ENCODE measurements at places on chromosomes 12 and 14.

DNA sequence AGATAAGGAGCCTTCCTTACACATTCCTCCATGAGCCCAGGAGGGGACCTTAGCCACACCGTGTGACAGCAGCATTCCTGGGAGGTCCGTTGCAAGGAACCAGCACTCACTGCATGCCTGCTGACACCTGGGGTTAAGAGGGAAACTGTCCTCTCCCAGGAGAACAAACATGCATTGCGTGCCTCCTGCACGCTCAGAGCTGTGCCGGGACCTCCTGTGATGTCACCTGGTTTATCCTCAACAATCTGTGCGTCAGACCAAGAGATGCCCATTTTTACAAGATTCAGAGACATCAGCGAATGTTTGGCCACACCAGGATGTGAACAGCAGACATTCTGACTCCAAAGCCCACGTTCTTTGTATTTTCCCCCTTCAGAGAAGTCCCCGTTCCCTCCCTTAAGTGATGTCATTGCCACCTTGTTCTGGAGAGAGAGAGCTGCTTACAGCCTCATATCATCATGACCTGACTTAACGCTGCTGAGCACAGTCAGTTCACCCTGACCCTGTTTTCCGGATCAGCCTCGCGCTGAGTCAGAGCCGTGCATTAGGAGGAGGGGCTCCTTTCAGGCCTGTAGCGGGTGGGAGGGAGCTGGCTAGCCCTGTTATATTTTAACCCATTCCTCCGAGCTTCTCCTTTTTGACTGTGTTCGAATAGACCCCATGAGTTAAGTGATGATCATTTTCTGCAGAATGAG is 36.2 kb downstream of the TMEM120B start:
- DNase-seq, result no peak

- no peak for DNase-seq
Measured at GRCh38 chr12:8687846-8688601, 9.8 kb upstream of the RIMKLB start.

DNA sequence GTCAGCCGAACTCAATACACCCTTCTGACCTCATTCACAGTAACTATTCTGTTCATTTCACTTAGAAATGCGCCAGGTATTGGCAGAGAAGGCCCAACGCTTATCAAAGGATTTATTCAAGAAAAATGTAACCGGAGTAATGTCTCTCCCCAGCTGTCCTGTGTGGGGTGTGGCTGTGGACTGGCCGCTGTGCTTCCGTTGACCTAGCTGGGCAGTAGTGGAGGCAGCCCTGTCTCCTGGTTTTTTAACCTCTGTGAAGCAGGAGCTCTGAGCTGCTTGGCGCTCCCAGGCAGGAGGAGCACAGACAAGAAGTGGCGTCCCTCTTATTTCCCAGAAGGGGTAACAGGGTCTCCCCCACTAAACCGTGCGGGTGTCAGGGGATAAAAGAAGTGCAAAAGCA is 85.2 kb downstream of the ESR2 start:
- DNase-seq, result no peak

GRCh38 chr14:57046175-57046574 is 222.5 kb downstream of the EXOC5 start:
- DNase-seq, result no peak

DNA sequence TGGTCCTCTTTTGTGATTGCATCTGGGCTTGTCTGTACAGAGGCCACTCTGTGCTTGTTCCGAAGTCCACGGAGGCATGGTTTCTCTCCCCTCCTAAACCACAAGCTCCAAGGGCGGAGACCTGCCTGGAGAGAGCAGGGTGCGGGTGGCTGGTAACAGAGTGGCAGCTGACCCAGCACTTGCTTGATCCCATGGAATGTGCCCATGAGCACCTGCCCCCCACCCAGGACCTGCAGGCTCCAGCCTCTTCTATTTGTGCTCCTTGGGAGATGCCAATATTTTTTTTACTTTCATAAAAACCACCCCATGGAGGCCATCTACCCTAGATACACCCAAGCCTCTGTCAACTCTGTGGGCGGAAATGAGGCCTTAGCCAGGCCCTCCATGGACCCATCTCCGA is 104.7 kb downstream of the PRMT8 start:
- DNase-seq, result no peak

DNA sequence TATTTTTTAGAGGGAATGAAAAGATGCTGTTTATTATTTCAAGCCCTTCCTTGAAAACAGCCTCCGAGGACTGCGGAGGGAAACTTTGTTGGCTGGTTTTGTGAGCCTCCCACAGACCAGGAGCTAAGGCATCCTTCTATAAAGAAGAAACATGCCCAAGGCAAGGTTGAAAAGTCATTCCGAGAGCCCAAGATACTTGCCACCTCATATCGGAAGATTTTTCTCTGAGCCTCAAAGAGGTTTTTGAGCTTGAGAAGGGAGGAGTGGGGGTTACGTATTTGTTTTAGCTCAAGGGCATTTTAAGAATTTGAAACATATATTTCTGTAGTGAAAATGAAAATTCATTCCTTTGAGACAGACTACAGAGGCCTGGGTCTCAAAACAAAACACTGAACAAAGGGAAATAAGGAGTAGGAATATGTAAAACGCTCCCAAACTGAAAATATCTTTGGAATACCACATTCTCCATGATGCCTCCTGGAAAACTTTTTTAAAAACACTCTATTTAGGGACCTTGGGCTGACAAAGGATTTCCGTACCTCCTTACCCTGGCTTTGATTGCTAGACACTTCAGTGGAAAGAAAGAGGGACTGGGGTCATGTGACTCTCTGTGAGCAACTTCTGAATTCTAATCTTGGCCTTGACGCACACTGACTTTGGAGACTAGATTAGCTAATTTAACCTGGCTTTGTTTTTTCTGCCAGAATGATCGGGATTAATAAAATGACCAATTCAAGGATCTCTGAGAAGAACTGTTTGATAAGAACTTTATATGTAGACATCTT is 180.9 kb downstream of the SRGAP1 start:
- DNase-seq, result no peak

GRCh38 chr14:38710881-38711280 is 392.2 kb downstream of the SEC23A start:
- DNase-seq, result no peak

DNA sequence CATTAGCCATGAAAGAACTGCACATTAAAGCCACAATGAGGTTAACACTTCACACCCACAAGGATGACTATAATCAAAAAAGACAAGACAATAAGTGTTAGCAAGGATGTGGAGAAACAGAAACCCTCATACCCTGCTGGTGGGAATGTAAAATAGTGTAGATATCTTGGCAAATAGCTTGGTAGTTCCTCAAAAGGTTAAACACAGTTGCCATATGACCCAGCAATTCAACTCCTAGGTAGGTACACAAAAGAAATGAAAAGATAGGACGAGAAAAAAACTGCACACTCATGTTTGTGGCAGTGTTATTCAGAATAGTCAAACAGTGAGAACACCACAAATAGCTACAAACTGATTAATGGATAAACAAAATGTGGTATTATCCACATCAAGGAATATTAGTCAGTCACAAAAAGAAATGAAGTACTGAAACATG is 93.5 kb downstream of the ATXN2 start:
- DNase-seq, result no peak

DNA sequence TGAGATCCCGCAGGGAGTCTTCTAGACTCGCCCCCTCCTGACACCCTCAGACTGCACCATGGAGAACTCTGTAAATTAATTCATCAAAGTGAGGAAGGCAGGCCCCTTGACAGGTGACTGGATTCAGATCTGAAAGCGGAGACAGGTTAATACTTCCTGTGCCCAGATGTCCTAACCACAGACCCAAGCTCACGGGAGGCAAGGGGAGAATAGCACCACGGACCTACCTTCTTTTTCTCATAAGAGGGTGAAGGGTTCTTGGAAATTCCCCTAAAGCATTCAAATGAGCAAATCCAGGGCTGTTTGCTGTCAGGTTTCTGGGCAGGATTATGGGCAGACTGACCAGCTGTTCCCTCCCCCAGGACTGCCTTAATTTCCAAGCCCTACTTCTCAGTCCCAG is 170.0 kb downstream of the ZFP36L1 start:
- DNase-seq, result no peak

DNA sequence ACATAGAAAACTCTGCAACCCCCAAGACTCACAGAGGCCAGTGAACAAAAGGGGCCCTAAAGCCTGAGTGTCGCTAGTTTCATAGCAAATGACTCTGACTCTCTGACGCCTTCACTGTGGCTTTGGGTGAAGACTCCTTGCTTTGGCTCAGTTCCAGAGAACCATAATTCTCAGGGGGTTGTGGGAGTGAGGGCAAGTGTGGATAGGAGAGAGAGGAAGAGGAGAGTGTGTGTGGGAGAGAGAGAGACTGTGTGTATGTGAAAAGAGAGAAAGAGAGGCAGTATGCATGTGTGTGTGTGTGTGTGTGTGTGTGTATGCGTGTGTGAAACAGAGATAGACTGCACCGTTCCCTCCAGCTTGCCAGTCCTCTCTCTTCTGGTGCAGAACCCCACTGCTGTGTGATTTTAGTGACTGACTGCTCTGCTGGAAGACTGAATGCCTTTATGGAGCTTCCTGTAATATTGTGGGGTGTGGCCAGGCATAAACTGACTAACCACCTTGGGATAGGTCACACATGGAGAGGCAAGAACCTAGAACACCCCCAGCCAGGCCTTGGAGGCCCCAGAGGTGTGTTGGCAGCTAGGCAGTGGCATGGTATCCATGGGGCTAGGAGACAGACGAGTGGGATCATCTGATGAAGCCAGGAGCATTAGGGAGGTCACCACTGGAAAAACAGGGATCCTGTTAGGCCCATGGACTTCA is 45.9 kb upstream of the STXBP6 start:
- DNase-seq, result no peak

GRCh38 chr12:47021298-47021697 is 58.1 kb upstream of the PCED1B start:
- DNase-seq, result no peak

GRCh38 chr14:87081004-87081403 is 912.0 kb downstream of the GALC start:
- no peak for DNase-seq

DNA sequence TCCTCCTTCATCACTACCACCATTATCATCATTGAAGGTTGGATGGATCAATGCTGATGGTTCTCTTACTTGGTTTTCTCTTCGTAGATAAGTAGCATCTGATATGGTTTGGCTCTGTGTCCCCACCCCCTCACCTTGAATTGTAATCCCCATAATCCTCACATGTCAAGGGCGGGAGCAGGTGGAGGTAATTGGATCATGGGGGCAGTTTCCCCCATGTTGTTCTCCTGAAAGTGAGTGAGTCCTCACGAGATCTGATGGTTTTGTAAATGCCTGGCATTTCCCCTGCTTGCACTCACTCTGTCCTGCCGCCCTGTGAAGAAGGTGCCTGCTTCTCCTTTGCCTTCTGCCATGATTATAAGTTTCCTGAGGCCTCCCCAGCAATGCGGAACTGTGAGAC is 172.4 kb upstream of the PWP1 start:
- DNase-seq, result no peak

- DNase-seq, result no peak
Measured at GRCh38 chr12:91774434-91774921, 371.2 kb downstream of the BTG1 start.

DNA sequence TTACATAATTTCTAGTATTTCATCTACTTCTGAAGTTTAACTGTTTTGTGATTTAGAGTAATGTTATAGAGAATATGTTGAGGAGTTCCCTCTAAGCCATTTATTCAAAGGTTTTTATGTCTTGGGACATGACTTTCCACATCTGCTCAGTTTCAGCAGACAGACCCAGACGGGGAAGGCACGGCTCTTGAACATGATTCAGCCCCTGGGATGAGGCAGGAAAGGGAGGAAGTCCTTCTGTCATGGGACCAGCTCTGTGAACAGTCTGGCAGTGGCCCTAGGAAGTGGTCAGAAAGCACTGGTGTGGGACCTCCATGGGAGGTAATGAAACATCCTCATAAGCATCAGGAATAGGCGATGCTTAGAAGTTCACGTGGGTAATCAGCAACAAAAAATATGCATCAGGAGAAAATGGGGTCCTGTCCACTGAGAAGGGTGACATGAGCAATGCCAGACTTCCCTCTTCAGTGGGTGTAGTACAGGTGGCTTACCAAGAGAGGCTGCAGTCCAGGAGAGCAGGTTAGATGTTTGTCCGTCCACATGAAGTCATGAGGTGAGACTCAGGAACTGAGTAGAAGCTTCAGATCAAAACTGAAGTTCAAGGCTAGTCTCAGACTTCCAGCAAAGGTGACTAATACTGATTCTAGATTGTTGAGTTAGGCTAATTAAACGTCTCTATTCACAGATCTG is 248.5 kb downstream of the IPO8 start:
- no peak for DNase-seq

GRCh38 chr14:89845346-89845745 is 109.2 kb downstream of the EFCAB11 start:
- DNase-seq, result no peak

DNA sequence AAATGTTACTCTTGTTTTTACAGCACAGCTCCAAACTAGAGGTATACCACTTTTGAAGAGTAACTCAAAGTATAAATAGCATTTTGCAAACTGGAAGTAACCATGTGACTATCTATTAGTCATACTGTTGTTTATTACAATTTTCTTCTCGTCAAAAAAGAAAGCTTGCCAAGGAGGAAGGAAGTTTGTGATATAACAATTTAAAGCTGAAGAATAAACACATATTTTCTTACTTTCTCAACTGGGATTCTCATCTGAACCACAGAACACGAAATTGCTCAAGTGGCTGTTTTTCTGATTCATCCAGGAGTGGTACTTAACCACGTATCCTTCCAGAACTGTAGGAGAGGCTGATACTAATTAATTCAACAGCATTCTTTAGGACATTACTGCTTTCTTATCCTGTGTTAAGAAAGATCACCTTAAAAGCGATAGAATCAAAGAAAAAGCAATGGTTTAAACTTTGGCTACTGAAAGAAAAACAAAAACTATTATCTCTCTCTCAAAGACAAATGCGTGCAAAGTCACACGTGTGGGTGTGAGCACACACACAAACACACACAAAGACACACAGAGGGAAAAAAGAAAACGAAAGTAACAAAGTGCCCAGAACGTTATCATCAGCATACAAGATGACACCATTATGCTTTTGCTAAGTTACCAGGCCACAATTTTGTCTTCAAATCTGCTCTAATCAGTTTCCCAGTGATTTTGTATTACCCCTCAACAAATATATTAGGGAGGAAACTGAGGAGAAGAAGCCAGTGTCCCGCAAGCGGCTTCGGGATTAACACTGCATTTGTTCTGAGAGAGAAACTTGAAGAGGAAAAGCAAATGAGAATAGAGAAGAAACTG is at the start of gene CLEC2B:
CLEC2B (minus strand) TSS at position 48 of the 855 bp plus-strand sequence.
- no peak for DNase-seq

- DNase-seq, result no peak
Measured at GRCh38 chr12:21773806-21774205, 700 bp downstream of the KCNJ8 start.

DNA sequence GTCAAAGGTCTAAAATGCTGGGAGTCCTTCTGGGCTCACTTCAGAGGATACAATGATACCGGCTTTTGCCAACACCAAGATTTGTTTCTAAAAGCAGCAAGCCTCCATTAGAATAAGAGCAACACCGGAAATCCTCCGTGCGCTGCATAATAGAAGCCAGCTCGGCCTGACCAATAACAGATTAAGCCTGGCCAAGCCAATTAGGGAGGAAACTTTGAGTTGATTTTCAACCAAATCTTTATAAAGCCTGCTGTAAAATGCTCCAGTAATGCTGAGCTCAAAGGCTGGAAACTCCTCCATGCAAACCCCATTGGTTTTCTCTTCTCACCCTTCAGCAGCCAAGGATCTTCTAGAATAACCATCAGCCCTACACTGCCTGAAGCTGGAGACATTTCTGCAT is 150.1 kb downstream of the NTF3 start:
- DNase-seq, result no peak

All from CD4-positive, alpha-beta T cell treated with Interferon gamma for 1 hour (primary cell).